Trophoblast cell (in vitro differentiated cells and primary cell): ENCODE measurements at places on chromosomes 7 and 10.

DNA sequence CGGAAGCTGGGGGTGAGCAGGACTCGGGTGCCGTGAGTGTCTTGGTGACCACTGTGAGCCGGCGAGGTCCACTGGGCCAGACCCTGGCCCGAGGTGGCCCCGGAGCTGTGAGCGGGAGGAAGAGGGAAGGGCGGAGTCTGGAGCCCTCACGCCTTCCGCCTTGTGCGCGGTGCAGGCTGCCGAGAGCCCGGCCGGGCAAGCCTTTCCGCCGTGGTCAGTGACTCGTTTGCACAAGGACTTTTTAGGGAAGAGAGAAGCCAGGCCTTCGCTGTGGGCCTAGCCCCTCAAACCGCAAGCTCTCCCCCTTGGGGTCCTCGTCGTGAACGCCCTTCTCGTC lies 40.9 kb upstream of the ZNF32 start:
- DNase-seq, result peak; percentile 52

DNA sequence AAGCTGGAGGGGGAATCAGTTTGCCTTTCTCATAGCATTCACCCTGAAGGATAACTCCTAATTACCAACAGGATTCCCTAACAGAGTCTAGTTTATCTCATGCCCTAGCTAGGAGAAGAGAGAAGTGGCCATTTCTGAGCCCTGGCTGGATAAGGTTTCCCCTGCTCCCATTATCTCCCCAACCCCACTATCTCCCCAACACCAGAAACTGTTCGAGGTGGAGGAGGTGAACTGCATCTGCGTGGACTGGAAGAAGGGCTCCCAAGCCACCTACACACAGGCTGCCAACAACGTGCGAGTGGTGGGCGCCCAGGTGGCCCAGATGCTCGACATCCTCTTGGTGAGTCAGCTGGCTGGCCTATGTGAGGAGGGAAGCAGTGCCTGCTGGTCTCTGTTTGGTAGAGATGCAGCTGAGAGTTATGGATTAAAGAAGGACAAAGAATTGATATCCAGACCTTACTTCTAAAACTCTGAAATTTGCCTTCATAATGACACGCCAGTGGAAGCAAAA lies 3.8 kb downstream of the PNLIPRP1 start:
- no peak for DNase-seq

DNA sequence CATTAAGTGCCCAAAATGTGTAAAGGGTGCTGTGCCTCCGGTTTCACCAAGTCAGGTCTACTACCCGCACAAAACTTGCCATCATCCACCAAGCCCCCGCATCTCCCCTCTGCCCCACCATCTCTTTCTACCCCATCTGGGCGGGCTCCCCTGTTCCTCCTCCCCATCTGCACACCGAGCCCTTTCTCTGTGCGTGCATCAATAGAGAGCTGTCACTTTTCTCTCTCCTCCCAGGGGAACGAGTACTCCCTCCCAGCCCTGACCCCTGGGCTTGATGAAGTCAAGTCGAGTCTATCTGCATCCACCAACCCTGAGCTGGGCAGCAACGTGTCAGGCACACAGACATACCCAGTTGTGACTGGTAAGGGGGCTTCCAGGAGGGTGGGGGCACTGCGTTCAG lies 63.5 kb downstream of the PAX2 start:
- DNase-seq, result no peak

DNA sequence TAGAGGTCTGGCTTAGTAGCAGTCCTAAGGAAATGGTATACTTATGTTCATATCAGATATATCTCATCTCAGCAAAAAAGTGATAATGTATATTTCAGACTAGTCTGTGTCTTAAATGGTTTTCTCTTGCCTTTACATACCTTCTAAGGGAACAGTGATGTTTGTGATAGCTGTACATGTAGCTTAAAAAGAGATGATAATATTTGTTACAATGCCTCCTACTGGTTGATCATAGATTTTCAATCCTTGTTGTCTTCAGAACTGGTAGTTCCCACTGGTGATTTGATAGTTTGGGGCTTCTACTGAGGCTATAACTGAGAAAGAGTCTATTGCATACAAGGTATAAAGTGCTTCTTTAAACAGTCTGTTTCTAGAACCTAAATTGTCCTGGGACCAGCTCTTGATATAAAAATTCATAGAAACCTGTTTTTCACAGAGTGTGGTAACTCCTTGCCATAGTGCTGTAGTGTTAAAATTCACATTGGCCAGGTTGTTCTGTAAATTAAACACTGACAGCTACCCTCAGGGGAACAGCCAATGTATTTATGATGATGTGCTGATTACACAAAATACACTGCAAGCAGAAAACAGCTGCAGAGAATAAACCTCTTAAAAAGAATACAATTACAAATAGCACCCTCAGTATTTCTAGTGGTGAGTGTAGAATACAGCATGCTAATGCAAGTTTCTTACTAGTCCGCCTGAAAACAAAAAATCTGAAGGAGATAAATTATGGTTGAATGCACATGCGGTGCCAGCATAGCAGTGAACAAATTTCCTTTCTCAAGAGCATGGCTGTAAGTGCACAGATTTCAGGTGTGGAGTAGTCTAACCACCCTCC lies 90.3 kb downstream of the BTRC start:
- DNase-seq, result peak; percentile 43

- DNase-seq, result no peak
Measured at GRCh38 chr7:70893422-70893821, 238.5 kb upstream of the GALNT17 start.

DNA sequence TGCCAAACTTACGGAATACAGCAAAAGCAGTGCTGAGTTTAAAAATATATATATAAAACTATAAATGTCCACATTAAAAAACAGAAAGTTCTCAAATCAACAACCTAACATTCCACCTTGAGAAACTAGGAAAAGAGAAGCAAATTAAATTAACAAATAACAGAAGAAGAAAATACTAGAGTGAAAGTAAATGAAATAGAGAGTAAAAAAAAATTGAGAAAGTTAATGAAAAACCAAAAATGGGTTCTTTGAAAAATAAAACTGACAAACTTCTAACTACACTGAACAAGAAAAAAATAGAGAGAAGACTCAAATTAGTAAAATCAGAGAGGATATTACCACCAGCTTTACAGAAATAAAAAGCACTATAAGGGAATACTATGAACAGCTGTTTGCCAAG lies 22.1 kb downstream of the RASGEF1A start:
- DNase-seq, result no peak

DNA sequence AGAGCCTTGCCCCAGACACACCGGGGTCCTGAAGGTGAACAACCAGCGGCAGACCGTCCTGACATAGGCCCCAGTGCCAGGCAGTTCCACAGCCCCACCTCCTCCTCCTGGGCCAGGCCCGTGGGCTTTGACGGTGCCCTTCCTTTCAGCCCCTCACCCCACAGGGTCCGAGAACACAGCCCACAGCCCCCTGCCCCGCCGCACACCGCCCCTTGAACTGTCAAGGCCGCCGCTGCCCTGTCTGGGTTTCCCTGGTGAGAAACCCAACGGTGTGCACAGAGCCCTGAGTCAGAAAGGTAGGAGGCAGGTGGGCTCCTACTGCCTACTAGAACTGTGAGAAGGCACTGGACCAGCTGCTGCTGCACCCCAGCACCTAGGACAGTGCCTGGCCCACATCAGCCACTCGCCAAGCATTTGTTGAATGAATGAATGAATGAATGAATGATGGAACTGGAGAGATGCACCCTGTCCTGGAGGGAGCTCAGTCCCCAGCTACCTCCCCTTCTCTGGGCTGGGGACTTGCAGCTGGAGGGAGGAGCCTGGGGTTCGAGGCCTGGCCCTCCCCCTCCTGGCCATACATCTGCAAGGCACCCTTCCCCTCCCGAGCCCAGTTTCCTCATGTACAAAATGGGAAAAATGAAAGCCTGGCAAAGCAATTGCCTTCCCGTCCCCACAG lies 117.9 kb downstream of the SLIT1 start:
- no peak for DNase-seq

DNA sequence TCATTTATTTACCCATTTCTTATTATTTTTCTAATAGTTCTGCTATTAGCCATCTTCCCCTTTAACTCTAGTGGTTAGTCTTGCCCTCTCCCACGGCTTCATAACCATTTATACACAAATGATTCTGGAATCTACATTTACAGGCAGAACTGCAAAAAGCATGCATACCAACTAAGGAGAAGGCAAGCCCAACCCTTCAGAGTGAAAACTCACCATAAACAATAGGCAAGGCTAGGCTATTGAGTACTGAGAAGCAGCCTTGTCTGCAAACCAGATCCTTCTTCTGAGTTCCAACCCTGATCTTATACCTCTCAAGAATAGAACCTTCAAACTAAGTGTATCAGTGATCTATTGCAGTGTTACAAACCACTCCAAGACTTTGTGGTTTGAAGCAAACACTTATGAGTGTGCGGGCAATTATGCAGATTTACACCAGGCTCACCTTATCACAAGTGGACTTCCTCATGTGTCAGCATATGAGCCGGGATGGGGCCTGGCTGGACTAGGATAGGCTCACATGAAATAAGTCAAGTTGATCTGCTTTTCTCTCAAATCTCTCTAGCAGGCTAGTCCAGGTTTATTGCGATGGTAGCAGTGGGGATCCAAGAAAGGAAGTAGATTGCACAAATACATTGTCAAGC lies 896.9 kb upstream of the PHF14 start:
- no peak for DNase-seq

DNA sequence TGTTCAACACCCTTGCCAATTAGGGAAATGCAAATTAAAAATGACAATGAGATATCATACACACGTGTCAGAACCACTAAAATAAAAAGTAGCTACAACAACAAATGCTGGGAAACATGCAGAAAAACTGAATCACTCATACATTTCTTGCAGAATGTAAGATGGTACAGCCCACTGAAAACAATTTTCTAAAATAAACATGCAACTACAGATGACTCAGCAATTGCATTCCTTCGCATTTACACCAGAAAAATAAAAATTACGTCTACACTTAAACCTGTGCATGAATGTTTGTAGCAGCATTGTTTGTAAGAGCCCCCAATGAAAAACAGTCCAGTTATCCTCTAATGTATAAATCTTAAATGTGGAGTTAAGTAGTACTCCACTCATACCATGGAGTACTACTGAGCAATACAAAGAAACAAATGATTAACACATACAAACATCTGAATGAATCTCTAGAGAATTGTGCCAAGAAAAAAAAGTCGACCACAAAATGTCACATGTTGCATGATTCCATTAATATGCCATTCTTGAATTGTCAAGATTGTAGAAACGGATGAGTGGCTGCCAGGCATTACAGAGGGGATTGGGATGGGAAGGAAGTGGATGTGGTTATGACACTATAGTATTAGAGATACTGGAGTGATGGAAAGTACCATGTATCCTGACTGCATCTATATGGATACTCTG lies 134.6 kb upstream of the NPSR1 start:
- DNase-seq, result no peak

GRCh38 chr7:73970801-73971229 lies 57.2 kb upstream of the ELN start:
- DNase-seq, result no peak

DNA sequence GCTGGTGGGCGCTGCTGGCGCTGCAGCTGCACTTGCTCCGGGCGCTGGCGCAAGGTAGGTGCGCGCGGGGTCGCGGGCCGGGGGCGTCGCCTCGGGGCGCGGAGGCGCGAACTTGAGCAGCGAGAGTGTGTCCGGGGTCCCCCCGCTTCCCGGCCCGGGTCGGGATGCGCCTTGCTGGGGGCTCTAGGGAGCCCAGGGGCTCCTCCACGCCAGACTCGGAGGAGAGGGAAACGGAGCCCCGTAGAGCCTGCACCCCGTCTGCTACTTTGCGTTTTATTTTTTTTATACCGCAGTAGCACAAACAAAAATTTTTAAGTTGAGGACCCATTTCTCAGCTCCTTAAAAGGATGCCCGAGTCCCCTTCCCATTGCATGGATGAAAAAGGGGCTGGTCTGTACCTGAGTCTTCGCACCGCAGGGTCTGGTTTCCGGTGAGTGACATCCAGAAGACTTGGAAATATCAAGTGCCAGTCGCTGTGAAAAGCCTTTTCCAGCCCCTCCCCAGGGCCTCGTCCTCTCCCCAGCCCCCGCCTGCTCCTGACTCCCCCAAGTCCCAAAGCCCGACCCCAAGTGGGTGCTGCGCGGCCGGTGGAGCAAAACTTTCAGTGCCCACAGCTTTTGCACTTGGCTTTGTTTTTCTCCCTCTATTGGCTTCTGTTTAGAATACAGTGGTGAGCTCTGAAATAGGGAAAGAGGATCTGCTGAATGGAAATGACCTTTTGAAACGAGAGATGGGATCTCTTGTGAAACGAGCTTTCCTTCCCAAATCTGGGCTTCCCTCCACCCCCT lies 973 bp downstream of the SDK1 start:
- peak; percentile 47 for DNase-seq

DNA sequence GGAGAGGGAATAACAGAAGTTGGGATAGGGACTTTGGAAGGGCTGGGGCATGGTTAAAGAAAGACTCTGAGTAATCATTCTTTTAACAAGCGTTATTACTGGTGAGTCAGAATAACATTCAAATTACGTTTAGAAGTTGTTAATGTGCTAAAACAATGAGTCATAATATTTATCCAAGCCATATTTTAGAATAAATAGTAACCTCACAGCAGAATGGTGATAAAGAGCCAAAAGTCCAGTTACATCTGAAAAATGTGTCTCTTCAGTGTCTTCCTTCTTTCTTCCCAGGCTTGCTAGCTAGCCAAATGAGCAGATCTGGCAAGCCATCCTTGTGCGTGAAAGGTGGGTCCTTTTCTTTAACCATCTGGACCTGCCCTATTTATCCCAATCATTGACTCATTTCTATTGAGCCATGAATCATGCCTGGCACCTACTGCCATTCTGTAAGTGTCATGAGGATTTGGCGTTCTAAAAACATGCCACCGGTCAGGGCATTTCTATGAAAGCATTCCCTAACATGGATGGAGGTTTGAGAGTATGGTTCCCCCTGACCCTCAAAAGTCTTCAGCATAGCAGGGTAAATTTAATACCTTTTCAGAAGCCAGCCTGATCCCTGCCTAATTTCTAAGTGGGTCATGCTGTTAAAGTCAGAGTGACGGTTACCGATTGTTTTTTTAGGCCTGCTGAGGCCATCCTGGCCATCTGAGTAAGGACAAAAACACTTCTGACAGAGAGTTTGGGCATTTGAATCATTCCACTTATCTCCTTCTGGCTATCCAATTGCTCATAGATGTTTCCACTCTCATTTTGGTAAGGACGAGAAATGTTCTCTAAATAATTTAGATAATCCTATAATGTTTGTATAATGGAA lies 26.9 kb downstream of the MYPN start:
- peak; percentile 38 for DNase-seq
